Stimulated activated CD8-positive, alpha-beta memory T cell treated with anti-CD3 and anti-CD28 coated beads, Interleukin-12 subunit alpha, Interleukin-12 subunit beta, amount 100 ng/mL, for 1 hour (primary cell): ENCODE measurements at places on chromosomes 4 and X.

DNA sequence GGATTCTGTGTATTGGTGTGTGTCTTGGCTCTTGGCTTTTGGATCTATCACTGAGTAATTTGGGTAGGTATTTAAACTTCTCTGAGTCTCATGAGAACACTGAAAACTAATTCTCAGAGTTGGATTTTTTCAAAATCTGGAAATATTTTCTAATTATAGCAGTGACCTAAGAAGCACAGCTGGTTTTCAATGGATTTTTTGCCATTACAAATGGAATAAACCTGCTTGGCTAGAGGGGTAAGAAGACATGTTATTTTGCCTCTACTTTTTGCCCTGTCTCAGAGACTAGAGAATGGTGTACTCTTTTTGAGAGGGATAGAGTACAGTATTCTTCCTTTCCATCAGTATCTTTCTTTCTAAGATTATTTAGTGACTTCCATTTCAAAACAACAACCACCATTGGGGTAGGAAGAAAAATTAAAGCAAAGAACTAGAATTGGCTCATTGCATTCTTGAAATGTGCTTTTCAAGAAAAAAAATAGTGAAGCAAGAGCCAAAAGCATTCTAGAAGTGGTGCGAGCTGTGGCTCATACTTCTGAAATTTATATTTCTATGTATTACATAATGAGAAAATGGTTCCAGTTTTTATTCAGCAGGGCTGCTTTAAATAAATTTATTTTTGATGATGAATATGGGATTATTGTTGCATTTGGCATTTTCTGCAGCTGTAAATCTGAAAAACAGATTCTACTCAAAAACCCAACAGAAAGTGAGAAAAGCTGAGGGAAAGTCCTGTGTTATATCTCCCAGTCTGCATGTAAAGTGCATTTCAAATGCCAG is 850.2 kb upstream of the SLIT2 start:
- DNase-seq = no peak

DNA sequence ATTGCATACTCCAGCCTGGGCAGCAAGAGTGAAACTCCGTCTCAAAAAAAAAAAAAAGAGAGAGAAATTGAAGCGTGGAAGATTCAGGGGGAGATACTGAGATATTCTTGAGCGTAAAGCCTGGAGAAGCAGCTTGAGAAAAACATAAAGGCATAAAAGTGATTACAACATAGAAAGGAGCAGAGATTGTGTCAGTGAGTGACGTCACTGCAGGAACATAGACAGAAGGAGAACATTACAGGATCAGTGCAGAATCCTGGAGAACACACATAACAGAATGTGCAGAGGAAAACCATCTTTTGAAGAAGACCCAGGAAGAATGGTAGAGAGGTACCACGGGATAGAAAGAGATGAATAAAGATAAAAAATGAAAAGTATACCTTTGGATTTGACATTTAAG is 147.0 kb downstream of the APBB2 start:
- no peak for DNase-seq

DNA sequence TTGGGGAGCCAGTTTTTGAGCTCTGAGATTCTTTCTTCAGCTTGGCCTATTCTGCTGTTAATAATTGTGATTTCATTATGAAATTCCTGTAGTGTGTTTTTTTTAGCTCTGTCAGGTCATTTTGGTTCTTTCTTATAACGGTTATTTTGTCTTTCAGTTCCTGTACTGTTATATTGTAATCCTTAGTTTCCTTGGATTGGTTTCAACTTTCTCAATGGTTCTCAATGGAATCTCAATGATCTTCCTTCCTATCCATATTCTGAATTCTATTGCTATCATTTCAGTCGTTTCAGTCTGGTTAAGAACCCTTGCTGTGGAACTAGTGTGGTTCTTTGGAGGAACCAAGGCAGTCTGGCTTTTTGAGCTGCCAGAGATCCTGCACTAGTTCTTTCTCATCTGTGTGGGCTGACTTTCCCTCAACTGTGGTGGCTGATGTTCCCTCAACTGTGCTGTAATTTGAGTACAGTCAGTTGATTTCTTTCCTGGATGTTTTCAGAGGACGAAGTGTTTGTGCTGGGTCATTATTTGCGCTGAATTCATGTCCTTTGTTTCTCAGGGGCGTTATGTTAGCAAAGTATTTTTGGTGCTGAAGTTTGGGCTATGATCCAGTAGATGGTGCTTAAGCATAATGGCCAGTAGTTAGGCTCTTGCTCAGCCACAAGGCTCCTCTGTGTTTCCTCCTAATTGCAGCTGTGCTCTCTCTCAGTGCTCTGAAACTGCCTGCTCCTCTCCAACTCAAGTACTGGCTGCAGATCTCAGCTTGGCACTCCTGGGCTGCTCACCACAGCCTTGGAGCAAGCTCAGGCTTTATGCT is 27.5 kb downstream of the ENPEP start:
- no peak for DNase-seq

GRCh38 chrX:133215747-133216146 is 2.4 kb downstream of the TFDP3 start:
- DNase-seq = no peak

DNA sequence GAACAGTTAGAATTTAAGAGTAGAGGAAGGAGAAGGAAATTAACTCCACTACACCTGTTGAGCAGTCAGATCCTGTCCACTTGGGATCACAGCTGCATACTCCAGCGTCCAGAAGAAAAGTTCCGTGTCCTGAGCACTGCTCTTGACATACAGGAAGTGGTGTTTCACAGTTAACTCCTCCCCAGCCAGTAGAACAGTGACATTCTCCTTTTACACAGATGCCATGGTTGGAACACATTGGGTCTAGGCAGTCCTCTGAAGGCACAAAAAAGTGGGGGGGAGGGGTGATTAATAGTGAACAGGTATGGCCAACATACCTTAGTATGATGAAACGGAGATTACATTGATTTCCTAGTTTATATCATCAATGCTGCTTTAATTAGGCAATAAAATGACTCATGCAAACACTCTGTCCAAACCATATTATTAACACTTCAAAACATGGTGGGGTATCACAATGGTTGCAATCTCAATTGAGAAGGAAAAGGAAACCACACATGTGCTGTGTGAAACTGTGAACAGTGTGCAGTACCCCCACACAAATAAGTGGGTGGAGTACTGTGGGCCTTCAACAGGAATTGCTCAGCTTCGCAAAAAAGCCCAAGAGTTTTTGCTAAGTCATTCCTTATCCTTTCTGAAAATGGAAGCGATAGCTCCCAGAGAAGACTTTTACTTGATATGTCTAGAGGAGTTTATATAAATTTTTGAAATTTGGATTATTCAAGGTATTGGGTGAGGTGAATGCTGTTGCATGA is 295.6 kb downstream of the SH2D1A start:
- DNase-seq = no peak

GRCh38 chr4:88135356-88135663 is 23.1 kb downstream of the ABCG2 start:
- DNase-seq = no peak

DNA sequence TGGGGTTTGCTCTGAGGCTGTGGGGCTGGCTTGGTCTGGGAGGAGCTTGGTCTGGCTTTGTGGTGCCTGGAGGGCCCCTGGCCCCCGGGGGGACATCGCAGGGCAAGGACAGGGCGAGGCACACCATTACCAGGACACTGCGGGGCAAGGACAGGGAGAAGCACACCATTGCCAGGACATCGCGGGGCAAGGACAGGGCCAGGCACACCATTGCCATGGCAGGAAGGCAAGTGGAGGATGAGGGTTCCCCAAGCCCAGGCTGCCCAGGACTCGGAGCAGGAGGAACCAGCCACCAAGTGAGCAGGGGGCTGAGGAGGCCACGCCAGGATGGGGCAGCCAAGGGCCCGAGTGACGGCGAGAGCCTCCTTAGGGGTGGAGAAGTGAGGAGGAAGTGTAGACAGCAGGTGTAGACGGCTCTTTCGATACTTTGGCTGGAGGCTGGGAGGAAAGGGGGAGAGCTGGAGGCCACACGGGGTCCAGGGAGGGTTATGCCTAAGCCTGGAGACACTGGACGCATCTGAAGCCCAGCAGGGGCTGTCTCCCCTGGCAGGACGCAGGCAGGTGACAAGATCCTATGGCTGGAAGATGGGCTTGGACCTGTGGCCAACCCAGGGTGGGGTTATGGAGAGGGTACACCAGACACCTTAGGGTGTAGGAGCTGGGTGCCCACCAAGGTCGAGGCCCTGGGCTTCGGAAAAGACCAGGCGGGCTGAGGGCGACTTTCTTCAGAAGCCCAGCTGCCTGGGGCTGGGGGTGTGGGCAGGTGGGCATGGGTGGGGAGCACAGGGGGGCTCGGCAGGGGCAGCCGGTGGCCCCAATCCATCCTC is 7.3 kb downstream of the NKX1-1 start:
- DNase-seq = no peak

DNA sequence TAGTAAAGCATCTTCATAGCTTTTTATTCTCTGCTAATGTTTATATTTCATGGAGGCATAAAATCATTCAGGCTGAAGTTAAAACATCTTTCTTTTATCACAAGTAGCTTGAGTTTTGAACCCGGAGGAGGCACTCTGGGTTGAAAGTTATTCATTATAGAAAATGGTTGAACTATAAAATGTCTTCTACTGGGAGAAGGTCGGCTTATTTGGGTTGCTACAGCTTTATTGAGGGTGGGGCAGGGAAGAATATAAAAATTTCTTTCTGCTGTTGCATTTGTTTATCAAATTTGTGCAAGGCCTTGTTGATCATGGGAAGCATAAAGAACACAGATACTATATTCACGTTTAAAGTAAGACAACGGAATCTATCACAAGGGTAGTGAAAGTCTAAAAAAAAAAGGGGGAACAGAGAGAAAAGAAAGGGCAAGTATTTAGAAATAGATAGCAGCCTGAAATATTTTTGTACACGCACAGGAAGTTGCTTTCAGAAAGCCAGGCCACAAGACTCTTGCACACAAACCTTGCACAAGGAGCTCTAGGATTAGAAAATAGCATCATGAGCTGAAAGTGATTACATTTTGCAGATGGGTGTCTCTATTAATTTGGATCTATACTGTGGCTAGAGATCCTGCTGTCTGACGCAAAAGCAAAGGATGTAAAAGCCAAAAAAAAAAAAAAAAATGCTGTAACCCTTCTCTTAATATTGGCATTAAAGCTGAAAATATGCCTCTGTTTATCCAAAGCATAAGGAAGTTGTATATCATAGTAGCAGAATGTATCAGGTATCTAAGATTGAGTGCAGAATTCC is 37.2 kb upstream of the FAM9C start:
- DNase-seq = no peak

- DNase-seq = no peak
Observed at GRCh38 chr4:56215901-56216300, 171.4 kb downstream of the AASDH start.

GRCh38 chr4:10456595-10457254 is 501 bp downstream of the ZNF518B start:
- peak; percentile 30 for DNase-seq

DNA sequence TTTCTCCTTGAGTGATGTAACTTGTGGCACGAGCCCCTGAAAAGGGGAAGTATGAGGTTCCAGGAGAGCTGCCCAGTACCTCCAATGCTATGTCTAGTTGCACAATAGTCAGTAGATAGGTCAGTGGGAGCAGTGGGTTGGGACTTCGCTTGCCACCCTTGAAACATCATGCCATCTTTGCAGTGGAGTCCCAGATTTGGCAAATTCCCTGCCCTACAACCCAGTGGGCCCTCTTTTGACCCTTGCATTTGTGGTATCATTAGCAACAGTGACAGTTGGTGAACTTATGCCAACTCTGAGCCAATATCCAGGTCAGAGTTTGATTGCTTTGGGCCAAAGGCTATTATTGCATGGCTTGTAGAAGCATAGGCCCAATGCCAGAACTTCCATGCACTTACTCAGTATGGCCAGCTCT is 12.3 kb downstream of the FHL1 start:
- DNase-seq = no peak

- no peak for DNase-seq
Observed at GRCh38 chr4:77927991-77928925, 65.6 kb downstream of the MRPL1 start.

- no peak for DNase-seq
Observed at GRCh38 chr4:147477439-147477838, 3.5 kb upstream of the EDNRA start.

- no peak for DNase-seq
Observed at GRCh38 chr4:20305976-20306375, 54.3 kb downstream of the SLIT2 start.

DNA sequence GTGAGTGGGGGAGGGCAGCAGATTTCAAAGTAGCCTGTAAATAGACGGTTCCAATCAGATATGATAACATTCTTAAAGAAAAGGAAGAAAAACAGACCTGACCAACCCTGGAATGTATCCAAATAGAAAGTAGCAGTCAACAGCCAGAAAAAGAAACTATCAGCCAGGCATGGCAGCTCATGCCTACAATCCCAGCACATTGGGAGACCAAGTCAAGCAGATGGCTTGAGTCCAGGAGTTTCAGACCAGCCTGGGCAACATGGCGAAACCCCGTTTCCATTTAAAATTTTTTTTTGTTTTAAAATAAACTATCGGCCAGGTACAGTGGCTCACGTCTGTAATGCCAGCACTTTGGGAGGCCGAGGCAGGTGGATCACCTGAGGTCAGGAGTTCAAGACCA is 125.0 kb downstream of the THOC2 start:
- no peak for DNase-seq

DNA sequence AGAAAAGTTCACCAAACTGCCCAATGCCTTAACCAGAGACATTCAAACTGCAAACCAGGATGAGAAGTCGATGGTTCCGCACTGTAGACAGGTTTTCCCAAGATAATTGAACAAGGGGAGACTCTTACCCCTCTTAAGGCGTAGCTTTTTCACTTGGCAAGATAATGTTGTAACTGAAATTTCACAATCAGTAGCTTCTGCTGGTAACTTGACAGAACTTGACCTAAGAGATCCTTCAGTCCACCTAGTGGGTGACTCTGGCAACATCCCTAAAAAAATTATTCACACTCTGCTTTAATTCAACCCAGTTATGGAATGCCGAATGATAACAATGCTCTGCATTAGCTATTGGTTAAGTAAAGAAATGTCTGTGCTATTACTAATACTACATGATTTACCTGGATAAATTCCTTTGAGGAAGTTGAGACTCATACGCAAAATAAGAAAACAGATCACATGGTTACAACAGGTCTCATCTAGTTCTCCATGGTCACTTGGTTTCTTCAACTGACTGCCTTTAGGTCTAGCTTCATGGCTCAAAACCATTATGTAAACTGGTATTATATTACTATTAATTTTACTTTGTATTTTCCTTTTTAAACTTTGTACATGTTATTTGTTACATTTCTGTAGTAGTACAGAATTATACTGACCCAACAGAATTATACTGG is 9.1 kb downstream of the ELF2 start:
- no peak for DNase-seq

DNA sequence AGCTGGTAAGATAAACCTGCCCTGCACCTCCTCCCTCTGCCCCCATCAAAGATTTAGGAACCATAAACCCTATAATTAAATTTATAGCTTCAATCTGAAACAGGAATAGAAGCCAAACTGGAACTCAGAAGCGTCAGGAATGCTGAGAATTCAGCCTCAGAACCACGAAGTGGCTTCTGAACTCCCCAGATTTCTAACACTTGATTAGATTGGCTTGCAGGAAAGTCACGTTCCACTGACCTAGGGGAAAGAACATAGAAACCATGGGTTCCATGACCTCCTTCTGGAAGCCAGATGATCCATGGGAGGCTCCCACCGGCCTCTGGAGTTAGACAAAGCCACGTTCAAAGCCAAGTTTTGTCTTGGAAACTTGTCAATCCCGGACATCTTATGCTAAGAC is 356.5 kb downstream of the MID1IP1 start:
- DNase-seq = no peak
